ELR (cell line): ENCODE measurements at places on chromosomes 1 and 21.
A peak's percentile ranks its signal among the peaks of the same experiment; 100 is the strongest.

- no peak for DNase-seq
Measured at GRCh38 chr1:161932668-161933067, 91.0 kb downstream of the OLFML2B start.

DNA sequence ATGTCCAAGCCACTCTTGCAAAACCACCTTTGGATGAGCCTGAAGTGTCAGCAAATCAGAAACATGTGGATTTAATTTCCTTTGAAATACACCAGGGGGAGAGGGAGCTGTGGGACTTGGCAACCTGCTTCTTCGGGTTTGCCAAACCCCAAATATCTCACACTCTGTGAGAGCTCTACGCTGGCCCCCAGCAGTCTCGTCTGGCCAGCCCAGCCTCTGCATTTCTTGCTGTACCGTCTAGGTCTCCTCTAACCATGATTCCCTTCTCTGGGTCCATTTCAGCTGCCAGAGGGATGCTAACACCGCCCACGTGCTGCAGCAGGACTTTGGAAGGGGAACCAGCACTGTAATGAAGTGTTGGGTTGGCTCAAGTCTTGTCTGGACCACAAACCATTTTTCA, 114.6 kb downstream of the MRPS6 start:
- no peak for DNase-seq

- no peak for DNase-seq
Measured at GRCh38 chr21:46509741-46510502, 51.2 kb downstream of the DIP2A start.

GRCh38 chr1:85734931-85735330, 26.7 kb upstream of the ZNHIT6 start:
- no peak for DNase-seq

DNA sequence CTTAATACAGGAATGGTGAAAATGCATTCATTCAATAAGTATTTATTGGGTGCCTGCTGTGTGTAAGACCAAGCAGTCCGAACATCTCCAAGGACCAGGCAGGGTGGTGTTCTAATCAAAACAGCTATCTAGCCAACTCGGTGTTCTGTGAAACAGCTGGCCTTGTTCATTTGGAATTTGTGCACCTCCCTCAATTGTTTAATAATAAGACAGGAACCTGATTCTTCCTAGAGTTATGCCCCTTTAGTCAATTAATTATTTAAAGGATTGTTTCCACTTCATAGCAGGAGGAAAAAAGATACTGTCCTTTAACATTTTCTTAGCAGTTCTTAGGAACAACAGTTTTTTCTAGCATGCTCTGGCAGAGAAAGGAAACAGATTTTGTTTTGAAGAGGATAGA, 30.4 kb downstream of the S100A10 start:
- no peak for DNase-seq

GRCh38 chr1:39450956-39451606, 40.4 kb upstream of the BMP8A start:
- DNase-seq = peak; percentile 84

DNA sequence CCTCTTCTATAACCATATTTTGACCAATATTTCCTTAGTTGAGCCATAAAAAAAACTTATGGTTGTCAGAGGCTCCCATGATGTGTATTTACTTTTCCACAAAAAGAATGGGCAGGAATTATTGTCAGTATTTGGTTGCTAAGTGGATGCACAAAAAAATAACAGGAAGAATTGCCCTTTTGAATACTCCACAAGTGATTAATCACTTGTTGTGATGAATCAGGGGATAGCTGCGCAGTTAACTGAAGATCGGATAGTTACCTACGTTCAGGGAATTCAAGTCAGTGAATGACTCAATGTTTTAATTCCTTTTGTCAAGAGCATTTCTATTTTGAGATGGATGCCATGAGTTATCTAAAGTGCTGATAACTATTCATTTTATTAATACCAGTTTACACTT, 785.2 kb upstream of the B3GALT2 start:
- DNase-seq = peak; percentile 95

DNA sequence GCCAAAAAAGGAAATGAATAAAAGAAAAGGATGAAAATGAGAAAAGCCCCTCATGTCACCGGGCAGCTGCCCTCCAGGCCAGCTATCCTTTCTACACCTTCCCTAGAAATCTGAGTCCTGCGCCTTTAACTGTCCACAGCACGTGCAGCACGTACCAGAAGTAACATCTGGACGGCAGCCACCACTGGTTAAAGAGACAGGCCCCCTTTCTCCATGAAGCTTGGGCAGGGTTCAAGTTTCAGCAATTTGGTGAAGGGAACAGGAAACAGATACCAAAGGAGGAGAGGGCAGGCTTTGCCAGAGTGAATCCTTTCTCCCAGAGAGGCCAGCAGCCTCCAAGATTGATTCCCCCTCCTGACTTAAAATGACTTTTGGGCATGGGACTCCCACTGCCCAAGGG, 3.6 kb upstream of the KIAA2013 start:
- peak; percentile 60 for DNase-seq

DNA sequence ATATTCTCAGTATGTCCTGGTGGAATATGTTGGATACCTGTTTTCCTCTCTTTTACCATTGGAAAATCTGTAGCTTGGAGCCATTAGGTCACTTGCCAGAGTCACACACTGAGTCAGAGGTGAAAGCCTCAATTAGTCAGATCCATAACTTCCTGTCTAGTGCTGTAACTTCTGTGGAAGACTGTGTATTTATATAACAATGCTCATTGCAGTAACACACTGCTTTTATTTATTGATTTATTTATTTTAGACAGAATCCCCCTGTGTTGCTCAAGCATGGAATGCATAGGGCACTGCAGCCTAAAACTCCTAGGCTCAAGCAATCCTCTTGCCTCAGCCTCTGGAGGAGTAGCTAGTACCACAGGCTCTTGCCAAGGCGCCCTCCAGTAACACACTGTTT, 1.3 kb upstream of the DOCK7 start:
- peak; percentile 93 for DNase-seq

DNA sequence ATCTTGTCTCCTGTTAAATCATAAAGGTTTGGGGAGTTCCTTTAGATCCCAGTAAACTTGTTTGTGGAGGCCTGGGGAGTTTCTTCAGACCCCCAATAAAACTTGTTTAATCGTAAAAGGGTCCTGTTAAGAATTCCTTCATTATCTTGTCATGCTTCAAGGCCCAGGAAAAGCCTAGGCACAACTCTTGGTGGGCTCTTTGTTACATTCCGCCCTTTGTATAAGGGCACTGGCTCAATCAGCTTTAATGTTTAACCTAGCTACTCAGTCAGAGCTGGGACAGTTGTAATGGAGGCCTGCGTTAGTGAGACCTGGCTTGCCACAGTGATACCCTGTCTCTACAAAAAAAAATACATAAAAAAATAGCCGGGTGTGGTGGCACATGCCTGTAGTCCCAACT, 77.2 kb downstream of the MPZL1 start:
- no peak for DNase-seq

DNA sequence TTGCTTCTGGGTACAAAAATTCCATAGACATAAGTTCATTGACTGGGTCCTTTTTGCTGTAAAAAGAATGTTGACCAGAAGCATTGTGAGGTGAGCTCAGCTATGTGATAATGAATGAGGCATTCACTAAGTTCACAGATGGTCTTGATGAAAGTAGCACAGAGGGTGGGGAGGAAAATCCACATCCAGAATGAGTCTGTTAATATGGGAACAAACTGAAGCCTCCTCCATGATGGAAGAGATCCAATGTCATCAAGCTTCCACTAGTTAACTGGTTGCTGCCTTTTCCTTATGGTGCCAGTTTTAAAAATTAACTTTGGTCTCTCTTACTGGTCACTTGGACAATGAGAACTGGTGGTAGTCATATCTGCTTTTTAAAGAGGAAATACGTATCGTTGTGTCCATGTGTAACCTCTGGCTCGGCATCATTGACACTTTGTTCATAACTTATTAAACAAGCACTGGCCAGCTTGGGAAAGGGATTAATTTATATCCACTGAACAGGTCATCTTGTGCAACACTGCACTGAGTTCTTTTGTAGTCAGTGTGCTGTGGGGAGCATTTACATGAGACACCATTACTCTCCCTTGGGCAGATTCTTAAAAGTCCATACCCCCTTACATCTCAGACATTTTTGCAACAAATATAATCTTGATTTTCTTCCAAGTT, 88.6 kb downstream of the ADAMTS1 start:
- no peak for DNase-seq

DNA sequence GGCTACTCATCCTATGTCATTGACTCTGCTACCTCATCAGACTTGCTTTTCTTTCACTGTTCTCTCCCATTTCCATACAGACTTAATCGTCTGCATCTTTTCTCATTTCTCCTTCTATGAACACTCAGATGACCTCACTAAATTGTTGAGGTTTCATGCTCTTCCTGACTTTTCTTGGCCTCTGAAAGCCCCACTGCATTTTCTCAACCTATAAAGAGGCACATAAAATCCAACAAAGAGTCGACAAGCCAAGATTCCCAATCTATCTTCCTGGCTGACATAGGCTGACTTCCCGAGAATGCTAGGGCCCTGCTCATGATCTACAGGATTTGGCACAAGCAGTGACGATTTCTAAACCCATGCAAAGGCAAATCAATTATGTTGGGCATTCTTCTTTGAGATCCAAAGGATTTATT, 280.8 kb upstream of the DPYD start:
- peak; percentile 61 for DNase-seq

DNA sequence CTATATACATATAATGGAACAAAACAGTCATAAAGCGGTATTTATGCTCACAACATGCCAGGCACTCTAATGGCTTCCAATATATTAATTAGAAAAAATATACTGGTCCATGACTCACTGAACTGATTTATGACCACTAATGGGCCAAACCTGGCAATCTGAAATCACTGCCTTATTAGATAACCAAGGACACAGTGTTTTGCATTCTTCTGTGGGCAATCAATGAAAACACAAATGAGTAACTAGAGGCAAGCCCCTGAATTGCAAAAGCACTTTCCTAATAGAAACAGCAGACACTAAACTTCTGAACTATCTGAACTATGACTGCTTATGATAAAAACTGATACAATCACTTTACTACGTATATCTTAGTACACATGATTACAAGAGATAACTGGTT, 3.5 kb downstream of the GCLM start:
- DNase-seq = peak; percentile 54

GRCh38 chr1:45403298-45403697, 63.1 kb upstream of the MUTYH start:
- no peak for DNase-seq

DNA sequence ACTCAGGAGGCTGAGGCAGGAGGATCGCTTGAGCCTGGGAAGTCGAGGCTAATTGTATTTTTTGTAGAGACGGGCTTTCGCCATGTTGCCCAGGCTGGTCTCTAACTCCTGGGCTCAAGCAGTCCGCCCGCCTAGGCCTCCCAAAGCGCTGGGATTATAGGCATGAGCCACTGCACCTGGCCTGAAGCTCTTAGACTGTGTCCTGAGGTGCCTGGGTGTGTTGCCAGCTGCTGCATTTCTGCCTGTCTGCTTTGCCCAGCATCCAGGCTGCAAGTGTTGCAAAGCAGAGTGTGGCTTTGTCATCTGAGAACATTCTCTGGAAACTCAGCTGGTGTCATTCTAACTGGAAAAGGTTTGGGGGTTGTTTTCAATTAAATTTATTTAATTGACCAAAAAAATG, 105.0 kb downstream of the HUNK start:
- DNase-seq = no peak

DNA sequence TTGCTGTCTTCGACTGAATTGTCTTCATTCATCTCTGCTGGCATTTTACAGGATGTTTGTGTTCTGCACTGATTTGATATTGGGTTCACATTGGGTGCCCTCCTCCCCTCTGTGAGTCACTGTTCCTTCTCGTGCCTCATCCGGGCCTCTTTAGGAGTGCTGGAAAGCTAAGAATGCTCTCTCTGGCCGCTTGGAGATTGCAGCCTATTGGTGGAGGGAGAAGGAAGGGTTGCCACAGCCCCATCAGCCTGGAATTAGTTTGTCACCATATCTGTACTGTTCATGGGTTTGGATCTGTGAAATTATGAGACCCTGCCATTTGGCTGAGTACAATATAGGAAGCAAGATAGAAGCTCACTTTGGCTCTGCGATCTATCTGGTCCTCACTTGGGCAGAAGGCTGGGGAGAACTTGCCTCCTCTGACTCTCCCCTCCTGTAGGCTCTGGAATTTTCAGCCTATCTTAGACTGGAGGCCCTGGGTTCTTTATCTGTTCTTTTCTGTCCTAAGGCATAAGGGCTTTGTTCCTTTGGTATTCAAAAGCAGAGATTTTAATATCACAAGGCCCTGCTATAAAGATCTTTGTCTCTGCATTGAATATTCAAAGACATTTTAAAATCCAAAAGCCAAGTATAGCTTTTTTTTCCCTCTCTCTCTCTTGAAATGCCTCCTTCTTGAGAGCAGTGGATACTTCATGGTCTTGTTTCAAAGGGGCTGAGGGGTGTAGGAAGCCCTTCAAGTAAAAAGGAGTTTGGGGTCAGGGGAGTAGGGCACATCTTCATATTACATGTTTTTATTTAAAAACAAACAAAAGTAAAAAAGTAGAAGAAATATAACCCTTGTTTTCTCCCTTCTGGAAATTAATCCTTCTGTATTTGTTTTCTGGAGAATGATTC, 347.9 kb downstream of the ZP4 start:
- DNase-seq = peak; percentile 62

DNA sequence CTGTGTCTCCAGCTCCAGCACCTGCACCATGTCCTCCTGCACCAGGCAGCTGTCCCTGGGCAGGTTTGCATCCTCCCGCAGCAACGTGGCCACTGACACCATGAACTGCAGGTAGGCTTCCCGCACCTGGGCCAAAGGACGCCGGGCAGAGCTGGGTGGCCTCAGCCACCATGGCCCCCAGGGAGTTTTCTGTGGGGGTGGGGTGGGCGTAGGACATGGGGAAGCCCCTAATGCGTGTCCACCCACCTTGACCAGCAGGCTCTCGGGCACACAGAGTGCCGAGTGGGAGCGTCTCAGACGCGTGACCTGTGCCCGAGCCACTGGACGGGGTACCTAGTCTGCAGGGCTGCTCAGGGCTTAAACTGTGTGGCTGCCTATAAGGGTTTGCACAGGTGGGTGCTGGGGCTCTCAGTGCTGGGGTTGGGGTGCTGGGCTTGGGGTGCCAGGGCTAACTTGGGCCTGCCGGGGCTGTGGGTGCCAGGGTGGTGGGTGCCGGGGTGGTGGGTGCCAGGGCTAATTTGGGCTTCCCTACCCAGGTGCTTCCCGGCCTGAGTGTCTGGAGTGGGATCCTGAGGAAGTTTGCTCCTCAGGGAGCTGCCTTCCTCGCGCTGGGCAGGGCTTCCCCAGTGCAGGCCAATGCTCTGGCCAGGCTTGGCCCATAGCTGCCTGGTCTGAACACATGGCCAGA, 17.7 kb downstream of the PRXL2B start:
- DNase-seq = no peak
